ENCODE measurements at places on chromosomes 16 and 17.

DNA sequence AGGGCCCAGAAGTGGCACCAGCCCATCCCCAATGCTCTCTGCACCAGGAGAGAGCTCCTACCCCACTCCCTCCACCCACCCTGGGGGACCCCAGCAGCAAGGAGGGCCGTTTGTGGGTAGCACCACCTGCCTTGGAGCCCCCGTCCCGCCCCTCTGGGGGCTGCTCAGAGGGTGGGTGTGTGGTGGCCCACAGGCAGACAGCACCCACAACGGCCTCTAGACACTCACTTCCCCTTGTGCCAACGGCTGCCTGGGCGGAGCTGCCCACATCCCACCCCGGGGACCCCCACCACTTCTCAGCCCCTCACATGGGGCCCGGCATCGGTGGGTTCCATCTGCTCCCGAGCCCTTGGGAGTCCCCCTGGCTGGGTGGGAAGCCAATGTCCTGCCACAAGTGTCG lies 33.3 kb downstream of the BAHCC1 start:
- no peak for DNase-seq

- DNase-seq = no peak
Observed at GRCh38 chr16:23564575-23565363, 7.2 kb downstream of the UBFD1 start.

DNA sequence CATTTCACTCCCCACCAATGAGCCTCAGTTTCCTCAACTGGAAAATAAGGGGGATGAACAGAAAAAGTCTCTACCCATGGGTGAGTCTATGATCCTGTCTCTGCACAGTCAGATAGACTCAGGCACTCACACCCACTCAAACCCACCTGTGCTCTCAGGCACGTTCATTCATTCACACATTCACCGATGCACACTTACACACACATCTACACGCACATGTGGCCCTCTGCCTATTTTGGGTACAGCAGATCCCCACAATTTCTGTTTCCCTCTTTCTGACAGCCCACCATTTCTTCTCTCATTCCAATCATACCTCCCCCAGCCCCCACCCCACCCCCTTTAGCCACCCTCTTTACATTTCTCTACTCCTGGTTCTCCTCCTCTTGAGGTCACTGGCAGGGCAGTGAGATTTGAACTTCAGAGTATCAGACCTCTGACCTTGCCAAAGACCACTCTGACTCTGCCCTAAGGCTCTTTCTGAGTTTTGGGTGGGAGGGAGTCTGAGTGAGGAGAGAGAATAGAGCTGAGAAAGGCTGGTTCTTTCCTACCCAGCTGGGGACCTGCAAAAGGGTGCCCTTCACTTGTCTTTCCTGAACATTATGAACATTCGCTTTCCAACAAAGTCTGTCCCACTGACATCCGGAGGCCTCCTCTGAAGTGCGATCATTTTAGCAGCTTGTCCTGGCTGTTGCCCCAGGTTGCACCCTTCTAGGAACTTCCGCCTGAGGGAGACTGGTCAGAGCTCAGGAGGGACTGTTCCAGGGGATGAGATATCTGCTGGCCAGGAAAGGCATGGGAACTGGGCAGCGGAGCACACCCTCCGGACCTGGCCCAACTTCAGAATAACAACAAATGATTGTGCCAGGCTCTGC lies 10.1 kb upstream of the COL1A1 start:
- no peak for DNase-seq

GRCh38 chr17:70366386-70366785 lies 197.1 kb downstream of the KCNJ2 start:
- no peak for DNase-seq

DNA sequence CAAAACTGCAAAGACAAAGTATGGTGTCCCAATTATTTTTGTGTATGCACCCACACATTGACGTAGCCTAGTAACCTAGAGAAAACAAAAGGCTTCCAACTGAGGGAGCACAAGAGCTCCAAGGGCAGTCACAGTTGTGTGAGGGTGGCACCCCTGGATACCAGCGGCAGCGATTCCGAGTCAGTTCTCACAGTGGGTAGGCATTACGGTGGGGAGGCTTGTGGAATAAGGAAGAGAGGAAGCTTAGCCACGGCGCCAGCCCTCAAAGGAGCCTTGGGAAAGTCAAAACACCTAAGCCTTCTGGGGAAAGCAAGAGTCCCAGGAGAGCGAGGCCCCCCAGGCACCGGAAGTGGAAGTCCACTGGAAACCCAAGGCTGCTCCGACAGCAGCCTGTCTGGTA lies 31.0 kb upstream of the ADCY9 start:
- no peak for DNase-seq

DNA sequence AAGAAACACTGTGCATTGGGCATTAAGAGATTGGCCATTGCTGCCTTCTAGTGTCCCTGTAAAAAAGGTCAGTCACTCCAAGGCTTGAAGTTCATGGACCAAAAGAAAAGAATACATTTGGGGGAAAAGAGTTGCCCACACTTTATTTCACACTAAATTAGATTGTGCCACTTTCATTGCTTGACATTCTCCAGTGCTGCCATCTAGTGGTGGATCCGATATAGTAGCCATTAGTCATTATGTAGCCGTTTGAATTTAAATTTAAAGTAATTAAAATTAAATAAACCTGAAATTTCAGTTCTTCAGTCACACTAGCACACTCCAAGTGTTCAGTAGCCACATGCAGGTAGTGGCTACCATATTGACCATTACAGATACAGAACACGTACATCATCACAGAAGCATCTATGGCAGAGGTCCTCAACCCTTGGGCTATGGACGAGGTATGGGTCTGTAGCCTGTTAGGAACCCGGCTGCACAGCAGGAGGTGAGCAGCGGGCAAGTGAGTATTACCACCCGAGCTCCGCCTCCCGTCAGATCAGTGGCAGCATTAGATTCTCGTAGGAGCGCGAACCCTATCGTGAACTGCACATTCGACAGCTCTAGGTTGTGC lies 21.9 kb upstream of the CDH5 start:
- no peak for DNase-seq

DNA sequence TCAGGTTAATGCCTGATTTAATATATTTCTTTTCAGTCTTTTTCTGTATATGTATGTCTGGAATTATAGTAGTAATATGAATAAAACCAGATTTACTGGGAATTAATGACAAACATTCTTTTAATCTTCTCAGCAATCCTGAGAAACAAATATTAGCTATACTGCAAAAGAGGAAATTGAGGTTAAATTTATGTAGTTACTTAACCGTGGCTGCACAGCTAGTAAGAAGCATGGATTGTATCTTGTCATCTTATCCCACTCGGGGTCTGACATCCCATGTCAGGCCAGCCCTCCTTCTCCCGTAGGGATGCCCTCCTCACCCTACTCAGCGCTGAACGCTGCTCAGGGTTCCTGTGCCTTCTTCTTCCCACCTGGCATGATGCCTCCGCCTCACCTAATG lies 143.0 kb downstream of the FTO start:
- DNase-seq = no peak

GRCh38 chr17:7930841-7931631 lies 710 bp downstream of the TRAPPC1 start:
- no peak for DNase-seq

DNA sequence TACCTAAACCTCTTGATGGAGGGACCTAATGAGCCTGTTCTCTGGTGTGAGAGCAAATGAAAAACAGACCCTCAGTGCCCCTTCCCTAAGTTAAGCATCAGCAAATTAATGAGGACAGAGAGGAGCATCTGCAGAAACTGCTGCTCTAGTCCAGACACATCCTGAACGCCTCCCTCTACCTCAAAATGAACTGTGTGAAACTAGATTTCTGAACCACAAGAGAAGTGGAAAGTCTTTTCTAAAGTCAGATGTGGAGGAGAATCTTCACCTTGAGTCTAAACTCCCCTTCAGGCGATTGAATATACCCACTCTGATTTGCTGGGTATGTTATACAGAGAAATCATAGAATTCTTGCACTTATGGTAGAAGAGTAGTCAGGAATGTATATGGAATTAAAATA lies 104.4 kb upstream of the AMZ2 start:
- no peak for DNase-seq

GRCh38 chr16:72427783-72428331 lies 255.9 kb upstream of the PMFBP1 start:
- DNase-seq = no peak

DNA sequence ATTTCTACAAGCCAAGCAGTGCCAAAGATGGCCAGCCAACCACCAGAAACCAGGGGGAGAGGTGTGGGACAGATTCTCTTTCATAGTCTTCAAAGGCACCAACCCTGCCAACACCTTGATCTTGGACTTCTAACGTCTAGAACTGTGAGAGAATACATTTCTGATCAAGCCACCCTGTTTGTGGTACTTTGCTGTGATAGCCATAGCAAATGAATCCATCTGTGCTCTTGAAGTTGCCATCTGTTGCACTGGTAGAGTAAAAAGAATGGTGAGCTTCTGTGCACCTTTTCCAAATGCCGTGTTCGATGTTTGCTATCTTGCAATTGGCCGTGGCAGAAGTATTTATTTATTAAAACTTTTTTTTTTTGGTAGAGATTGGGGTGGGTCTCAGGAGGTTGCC lies 16.7 kb upstream of the ADGRG1 start:
- no peak for DNase-seq

DNA sequence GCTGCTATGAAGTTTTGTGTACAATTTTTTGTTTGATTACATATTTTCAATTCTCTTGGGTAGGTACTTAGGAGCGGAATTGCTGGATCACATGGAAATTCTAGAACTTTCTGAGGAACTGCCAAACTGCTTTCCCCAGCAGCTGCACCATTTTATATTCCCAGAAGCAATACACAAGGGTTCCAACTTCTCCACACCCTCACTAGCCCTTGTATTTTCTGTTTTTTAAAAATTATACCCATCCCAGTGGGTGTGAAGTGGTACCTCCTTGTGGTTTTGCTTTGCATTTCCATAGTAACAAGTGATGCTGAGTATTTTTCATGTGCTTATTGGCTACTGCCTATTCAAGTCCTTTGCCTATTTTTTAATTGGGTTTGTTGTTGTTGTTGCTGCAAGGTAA lies 20.9 kb downstream of the NACA2 start:
- DNase-seq = no peak

- no peak for DNase-seq
Observed at GRCh38 chr16:1510272-1510671, 17.1 kb downstream of the TELO2 start.

GRCh38 chr16:5917436-5918195 lies 820.0 kb upstream of the EEF2KMT start:
- no peak for DNase-seq

GRCh38 chr16:12869698-12870427 lies 31.5 kb upstream of the SHISA9 start:
- DNase-seq = no peak

Measured in stromal cell of bone marrow (primary cell).